ENCODE measurements at places on chromosomes 3 and 15. TPM values are rescaled to one million over a fixed set of nuclear protein-coding genes. Genes with fewer than 3 reads are reported as not detected.

Gene CKMT1A
- total RNA-seq = 2.6 TPM

Gene CEMIP
- 5.9 TPM for total RNA-seq

Gene SIDT1
- total RNA-seq = 1.5 TPM

DNA sequence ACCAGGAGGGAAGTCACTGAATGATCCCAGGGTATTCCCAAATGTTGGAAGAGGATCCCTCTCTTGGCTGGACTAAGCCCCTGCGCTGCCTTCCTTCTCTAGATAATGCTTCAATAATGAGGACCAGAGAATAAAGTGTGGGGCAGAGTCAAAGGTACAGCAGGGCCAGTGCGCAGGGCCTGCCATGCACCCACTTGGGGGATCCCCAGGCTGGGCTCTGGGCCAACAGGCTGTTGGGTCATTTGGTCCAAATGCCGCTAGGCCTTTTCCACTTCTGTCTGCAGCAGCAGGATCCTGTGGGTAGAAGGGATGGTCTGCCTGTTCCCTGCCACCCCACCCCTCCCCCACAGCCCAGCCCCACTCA, 5.7 kb upstream of the CLK3 start:
- DNase-seq = no peak

GRCh38 chr3:11230832-11231231, 41.4 kb upstream of the ATG7 start:
- no peak for DNase-seq

GRCh38 chr15:68681836-68682235, 103.0 kb downstream of the CORO2B start:
- DNase-seq = peak; percentile 41

DNA sequence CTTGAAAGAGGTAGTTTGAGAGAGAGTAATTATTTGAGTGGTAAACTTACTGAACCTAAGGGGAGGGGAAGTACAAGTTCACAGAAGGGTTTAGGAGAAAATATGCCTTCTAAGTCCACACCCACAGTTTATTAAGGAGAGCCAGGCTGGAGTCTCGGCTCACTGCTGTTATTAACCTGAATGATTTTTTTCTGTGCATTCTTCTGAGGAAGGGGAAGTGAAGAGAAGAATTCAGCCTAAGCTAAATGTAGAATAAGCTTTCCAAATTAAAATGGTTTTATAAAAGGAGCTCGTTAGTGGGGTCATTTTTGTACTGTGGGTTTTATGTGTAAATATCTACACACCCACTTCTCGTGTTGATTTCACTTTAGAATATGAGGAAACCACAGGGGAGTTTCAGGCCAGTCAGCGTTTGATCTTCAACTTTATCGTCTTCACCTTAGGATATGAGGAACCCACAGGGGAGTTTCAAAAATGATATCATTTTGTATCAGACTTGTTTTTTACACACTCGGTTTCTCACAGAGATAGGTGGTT, 1.5 kb downstream of the WHAMM start:
- DNase-seq = no peak

- DNase-seq = peak; percentile 88
These were observed 11.7 kb downstream of the CHST13 start for GRCh38 chr3:126535636-126536035.

GRCh38 chr3:14810801-14811661, 7.7 kb upstream of the FGD5 start:
- no peak for DNase-seq

Gene CHL1
- 36.4 TPM for total RNA-seq

Gene CCDC54
- total RNA-seq = not detected

- no peak for DNase-seq
These were observed 202.1 kb downstream of the NLGN1 start for GRCh38 chr3:173599673-173600072.

DNA sequence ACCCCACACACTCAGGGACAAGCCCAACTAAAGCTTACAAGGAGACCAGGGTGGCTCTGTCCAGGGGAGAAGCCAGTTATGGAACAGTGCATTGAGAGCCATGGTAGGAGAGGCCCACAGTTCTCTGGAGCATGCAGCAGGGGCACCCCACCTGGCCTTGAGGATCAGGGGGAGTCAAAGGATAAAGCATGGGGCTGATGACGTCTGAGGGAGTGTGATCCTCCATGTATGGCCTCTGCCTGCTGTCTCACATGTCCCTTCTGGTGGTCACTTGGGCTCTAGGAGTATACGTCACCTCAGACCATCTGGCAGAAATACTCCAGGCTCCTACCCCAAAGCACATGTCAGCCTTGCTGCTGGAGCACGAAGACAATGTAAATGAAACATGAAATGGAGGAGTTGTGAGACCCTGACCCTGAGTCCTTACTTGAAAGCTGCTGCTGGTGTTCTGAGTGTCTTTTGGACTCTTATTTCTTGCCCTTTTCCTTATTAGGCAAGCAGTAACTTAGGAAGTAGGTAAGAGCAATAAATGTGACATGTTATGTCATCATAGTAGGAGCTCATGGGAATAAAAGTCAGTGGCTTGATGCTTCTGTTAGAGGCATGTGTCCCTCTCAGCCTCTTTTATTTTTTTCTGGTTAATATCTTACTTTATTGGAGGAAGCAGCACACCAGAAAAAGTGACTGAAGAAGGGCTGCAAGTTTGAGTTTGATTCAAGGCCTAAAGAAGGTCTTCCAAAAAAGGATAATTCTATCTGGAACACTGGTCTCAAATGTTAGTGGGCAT, 15.5 kb downstream of the SRPRB start:
- no peak for DNase-seq

DNA sequence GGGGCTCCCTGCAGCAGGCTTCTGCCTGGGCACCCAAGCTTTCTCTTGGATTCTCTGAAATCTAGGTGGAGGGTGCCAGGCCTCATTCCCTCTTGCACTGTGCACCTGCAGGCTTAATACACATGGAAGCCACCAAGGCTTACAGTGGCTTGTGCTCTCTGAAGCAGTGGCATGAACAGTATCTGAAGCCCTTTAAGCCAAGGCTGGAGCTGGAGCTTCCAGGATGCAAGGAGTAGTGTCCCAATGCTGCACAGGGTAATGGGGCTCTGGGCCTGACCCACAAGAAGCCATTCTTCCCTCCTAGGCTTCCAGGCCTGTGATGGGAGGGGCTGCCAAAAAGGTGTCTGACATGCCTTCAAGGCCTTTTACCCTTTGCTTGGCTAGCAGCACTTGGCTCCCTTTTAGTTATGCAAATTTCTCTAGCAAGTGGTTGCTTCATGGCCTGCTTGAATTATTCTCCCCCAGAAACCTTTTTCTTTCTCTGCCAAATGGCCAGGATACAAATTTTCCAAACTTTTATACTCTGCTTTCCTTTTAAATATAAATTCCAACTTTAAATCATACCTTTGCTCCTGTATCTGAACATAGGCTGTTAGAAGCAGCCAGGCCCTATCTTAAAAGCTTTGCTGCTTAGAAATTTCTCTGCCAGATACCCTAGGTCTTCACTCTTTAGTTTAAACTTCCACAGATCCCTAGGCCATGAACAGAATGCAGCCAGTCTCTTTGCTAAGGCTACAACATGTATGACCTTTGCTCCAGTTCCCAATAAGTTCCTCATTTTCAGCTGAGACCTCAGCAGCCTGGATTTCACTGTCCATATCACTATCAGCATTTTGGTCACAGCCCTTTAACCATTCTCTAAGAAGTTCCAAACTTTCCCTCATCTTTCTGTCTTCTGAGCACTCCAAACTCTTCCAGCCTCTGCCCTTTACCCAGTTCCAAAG, 201.1 kb upstream of the LRRFIP2 start:
- DNase-seq = no peak

DNA sequence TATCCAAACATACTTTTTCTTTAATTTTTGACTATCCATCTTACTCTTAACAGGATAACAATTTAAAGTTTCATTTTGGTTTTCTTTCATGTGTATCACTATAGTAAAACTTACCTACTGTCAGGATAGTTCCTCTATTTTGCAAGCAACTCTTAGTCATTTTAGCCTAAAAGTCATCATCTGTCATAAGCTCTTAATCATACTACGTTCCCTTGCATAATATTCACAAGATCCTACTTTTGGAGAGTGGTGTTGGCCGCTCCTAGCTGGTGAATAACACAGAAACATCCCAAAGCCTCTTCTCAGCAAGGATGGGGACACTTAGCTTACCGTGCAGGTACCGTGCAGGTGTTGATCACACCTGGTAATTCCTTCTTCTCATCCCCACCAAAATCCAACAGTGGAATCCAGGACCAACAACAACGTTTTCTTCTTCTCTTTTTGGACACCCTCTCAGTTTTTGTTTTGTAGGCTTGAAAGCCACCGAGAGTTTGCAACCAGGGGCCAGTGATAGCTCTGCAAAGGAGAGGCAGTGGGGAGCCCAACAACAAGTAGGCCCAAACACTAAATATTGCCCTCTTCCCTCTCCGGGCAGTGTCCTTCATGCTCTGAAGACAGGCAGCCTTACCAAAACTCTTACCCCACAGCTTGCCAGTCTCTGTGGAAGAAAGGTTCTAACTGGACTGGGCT, 433 bp downstream of the FILIP1L start:
- DNase-seq = no peak

GRCh38 chr3:32392536-32393302, 1.1 kb downstream of the CMTM7 start:
- DNase-seq = no peak

GRCh38 chr3:38047896-38048295, 8.9 kb downstream of the DLEC1 start:
- DNase-seq = no peak

- DNase-seq = no peak
These were observed 26.2 kb upstream of the CLDN16 start for GRCh38 chr3:190361791-190362190.

- no peak for DNase-seq
These were observed 15.2 kb downstream of the RFTN1 start for GRCh38 chr3:16498130-16498890.

DNA sequence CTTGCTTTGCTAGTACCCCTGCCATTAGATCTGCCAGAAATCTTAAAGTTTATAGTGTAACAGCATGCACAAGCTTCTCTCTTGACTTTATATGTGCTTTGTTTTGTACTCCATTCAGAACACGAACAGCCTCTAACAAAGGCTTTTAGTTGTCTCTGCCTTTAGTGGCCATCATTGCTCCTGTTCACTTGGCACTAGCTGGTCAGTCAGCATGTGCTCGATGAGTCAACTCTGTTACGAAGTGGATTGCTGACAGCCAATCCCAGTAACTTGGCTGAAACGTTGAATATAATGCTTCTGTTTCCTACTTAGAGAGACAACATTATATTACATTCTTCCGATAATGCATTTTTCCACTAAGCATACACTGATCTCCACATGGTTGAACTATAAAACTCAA, 349.2 kb downstream of the NAALADL2 start:
- DNase-seq = no peak

- no peak for DNase-seq
These were observed 51.0 kb downstream of the NKIRAS1 start for GRCh38 chr3:23865595-23866396.

Gene CD200R1
- total RNA-seq = 3.8 TPM

Gene FOXB1
- not detected for total RNA-seq

Gene DPPA4
- not detected for total RNA-seq

DNA sequence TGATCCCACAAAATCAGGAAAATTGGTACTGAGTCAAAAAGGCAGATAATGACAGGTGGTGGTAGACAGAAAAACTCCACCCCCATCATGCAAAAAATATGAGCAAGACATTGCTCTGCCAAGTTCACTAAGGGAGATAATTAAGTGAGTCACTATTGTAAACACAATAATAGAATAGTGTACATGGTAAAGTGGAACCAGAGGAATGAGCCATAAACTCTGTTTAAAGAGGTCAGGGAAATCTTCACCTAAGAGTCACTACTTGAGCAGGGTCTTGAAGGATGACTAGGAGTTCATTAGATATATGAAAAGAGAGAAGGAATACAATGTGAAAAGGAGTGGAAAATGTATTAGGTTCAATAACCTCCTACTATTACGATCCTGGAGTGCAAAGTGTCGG, 213.4 kb upstream of the PEX5L start:
- DNase-seq = no peak

- no peak for DNase-seq
These were observed 792.3 kb downstream of the DIPK2A start for GRCh38 chr3:144763878-144764454.

DNA sequence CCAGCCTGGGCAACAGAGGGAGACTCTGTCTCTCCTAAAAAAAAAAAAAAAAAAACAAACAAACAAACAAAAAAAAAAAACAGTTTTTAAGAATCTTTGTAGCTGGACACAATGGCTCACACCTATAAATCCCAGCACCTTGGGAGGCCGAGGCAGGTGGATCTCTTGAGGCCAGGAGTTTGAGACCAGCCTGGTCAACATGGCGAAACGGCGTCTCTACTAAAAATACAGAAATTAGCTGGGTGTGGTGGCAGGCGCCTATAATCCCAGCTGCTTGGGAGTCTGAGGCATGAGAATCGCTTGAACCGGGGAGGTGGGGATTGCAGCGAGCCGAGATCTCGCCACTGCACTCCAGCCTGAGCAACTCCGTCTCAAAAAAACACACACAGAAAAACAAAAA, 53.1 kb downstream of the KLHL25 start:
- no peak for DNase-seq

GRCh38 chr3:21942328-21942727, 191.3 kb upstream of the ZNF385D start:
- DNase-seq = no peak

Gene UROC1
- total RNA-seq = not detected

DNA sequence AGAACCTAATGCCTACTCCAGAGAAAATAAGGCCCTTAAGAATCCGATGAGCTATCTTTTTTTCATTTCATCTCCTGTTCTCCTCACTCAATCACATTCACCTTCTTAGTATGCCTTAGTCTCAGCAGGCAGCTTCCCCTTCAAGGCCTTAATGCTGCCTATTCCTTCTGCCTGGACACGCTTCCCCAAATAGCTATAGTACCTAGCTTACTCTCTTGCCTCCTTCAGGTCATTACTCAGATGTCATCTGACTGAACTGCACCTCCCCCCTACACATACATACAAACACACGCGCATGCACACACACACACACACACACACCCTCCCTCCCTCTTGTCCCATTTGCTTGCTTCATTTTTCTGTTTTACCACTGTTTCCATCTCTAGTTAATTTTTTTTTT, 191.5 kb upstream of the MLF1 start:
- no peak for DNase-seq

Gene CHRNA3
- total RNA-seq = not detected
